Hematopoietic multipotent progenitor cell treated with erythropoietin and hydrocortisone succinate and interleukin-3 and kit ligand, for 6 days (in vitro differentiated cells): ENCODE measurements at places on chromosomes 7 and 10.

- DNase-seq: no peak
Observed at GRCh38 chr7:3710122-3710521, 409.1 kb downstream of the SDK1 start.

DNA sequence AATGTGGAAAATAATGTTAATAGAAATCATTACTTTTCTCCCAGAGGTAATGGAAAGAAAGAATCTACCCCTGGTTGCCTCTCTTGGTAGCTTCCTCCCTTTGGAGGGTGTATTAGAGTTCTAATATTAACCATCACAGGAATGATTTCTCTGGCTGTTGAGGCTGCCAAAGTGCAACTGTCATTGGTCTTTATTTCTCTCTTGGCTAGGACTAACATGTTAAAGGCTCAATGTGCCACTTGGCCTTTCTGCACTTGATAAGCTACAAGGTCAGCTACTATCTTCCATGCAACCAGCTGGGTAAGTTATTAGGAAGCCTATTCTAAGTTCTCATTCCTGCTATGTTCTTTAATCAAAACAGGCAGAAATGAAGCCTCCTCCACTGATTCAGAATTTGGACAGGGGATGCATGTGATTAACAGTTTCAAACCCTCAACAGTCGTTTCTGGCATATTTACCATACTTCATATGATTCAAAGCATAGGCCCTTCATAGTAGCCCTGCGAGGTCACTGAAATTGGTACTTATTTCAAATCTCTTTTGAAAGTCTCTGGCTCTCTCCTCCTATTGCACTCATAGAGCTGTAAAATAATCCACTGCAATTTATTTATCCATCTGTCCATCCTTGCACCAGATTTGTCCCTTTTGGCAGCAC lies 645.0 kb downstream of the SORCS1 start:
- no peak for DNase-seq

DNA sequence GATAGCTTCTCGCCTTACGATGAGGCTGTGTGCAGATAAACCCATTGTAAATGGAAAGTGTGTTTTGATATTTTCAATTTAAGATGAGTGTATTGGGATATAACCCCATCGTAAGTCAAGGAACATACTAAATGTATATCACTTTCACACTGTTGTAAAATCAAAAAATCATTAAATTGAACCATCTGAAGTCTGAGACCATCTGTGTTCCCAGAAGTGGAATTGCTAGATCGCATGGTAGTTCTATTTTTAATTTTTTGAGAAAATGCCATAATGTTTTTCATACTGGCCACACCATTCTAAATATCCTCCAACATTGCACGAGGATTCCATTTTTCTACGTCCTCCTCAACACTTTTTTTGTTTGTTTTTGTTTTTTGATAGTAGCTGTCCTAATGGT lies 209.1 kb upstream of the MTPN start:
- no peak for DNase-seq

GRCh38 chr7:108328174-108328651 lies 128.0 kb downstream of the NRCAM start:
- no peak for DNase-seq

GRCh38 chr10:132817701-132818211 lies 31.8 kb upstream of the NKX6-2 start:
- DNase-seq: no peak

DNA sequence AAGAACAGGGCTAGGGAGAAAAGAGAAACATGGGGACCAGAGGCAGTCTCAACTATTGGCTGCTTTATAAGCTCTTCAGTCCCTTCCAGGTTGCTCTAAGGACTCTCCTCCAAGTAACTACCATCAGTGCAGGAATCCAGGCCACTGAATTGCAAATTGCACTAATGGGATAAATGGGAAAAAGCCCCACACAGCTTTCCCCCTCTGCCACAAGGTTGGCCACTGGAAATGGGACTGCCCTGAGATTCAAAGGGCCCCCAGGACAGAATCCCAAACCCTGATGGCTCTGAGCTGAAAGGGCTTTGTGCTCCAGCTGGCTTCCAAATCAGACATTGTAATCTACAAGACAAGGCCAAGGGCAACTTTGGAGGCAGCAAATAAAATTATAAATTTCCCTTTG lies 633.2 kb downstream of the ACTR3B start:
- no peak for DNase-seq

GRCh38 chr10:19904202-19904661 lies 88.0 kb downstream of the PLXDC2 start:
- DNase-seq: peak; percentile 7

DNA sequence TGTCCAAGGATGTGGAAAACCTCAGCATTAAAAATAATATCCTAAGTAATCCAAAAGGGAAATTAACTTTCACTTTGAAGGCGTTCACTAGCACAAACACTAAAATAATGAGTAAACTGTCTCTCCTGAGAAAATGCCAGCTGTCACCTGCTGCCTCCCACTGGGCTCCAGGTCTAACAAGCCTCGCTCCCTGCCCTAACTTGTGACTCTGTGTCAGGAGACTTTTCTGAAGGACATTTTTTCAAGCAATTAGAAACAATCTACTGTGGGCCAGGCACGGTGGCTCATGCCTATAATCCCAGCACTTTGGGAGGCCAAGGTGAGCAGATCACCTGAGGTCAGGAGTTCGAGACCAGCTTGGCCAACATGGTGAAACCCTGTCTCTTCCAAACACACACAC lies 72.8 kb upstream of the GLCCI1 start:
- no peak for DNase-seq

- DNase-seq: peak; percentile 3
Observed at GRCh38 chr10:50063100-50063499, 4.7 kb upstream of the WASHC2A start.

DNA sequence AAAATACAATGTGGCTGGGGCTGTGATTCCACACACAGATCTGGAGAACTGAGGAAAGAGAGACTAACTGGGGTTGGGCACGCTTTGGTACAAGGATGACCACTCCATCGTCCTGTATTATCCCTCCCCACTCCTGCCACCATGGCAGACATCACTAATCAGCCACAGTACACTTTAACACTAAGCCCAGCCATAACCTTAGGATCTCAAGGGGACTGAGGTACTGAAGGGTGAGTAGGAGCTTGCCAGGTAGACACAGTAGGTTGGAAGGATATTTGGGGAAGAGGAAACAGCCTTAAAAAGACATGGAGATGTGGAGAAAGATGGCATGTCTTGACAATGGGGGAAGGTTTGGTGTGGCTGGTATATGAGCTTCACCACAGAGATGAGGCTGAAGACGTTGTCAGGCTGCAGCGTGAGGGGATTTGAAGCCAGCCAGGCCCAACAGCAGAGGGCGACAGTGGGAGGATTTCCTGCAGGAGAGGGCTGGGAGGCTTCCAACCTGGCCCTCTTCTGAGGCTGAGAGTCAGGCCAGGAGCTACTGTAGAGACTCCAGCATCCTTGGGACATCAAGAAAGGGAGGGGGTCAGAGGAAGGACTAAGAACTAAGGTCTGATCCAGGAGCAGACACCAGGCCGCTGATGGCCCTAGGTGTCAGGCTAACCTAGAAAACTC lies 58.6 kb upstream of the COL13A1 start:
- DNase-seq: peak; percentile 44

DNA sequence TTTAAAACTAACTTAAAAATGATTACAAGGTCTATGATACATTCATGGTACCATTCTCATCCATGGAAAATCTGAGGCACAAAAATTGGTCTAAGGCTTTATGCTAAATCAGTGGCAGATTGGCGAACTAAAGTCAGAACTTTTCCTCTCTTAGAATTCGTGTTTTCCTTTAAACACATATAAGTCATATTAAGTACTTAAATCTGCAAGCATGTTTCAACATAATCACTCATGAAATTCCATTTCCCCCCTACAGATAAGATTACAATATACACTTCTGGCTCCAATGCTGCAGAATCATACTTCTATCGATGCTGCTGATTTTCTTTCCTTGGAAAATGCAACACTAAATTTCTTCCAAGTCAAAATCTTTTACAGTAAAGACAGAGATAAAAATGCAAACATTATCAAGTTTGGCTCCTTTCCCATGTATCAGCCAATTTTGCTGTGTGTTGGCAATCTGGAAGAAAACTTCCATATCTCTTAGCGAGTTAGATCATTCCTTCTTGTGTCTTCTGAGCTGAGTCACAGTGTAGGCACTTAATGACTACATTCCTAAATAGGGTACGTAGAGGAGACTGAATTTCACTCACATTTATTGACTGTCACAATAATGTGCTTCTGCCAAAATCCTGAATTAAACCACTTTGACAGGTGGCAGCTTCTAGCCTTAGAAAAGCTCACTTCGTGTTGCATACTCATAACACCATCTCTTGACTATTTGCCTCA lies 76.4 kb upstream of the LRRC17 start:
- no peak for DNase-seq

- DNase-seq: no peak
Observed at GRCh38 chr10:73863039-73863817, 11.1 kb downstream of the CAMK2G start.

- DNase-seq: no peak
Observed at GRCh38 chr10:132048294-132048667, 17.5 kb upstream of the JAKMIP3 start.

- no peak for DNase-seq
Observed at GRCh38 chr7:945147-945555, 9.3 kb downstream of the ADAP1 start.

GRCh38 chr10:26355241-26355640 lies 82.9 kb upstream of the APBB1IP start:
- DNase-seq: no peak

DNA sequence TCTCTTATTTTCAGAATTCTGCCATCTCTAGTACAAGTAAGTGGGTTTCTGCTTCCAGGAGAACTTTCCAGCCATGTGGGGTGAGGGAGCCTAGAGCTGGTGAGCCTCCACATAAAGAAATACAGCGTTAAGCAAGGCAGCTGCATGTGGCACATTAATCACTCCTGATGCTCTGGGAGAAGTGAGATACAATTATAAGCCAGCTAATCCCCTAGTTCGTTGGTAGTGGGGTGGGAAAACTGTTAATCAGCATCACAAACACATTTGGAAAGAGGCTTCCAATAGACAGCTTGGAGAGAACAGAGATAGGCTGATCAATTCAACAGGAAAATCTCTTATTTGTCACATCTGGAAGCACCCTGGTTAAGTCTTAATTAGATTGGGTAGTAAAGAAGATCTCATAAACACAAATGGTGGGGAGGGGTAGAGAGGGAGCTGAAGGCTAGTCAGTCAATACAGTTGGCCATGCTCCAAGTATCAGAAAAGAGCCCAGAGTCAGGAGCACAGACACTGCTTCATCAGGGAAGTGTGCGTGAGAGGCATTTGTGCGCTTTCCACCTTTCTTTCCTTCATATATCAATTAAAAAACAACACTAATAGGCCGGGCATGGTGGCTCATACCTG lies 130.6 kb downstream of the SORCS1 start:
- DNase-seq: no peak

DNA sequence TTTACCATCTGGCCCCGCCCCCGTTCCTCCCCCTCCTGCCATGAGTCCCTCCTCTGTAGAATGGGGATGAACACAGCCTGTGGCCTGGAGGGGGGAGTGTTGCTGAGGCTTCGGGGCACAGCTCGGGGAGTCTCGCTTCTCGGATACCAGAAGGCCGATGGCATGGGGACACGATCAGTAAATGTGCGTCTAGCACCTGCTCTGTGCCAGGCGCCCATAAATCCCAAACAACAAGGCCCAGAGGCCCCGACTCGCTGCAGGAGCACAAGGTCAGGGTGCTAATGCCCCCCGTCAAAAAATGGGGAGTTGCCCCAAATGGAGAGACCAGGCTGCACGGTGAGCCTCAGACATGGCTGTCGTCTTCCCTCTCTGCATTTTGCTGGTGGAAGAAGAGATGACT lies 40.7 kb downstream of the JAKMIP3 start:
- DNase-seq: no peak

DNA sequence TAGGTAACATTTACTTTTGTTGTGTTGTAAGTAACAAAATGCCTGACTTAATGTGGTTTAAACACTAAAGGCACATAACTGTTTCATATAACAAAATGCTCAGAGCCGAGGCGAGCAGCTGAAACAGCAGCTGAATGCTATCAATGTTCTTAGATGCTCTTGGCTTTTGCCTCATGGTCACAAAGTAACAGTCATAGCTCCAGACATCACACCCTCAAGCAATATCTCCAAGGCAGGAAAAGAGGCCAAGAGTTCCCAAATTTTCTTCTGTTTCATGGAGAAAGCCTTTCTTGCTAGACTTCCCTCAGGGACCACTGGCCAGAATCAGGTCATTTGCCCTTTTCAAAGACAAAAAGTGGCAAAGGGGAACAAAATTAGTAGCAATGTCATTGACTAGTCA lies 43.5 kb upstream of the PFKP start:
- DNase-seq: no peak

GRCh38 chr7:49424109-49424508 lies 349.3 kb upstream of the VWC2 start:
- no peak for DNase-seq

- no peak for DNase-seq
Observed at GRCh38 chr7:107768263-107768662, 24.3 kb downstream of the CBLL1 start.

DNA sequence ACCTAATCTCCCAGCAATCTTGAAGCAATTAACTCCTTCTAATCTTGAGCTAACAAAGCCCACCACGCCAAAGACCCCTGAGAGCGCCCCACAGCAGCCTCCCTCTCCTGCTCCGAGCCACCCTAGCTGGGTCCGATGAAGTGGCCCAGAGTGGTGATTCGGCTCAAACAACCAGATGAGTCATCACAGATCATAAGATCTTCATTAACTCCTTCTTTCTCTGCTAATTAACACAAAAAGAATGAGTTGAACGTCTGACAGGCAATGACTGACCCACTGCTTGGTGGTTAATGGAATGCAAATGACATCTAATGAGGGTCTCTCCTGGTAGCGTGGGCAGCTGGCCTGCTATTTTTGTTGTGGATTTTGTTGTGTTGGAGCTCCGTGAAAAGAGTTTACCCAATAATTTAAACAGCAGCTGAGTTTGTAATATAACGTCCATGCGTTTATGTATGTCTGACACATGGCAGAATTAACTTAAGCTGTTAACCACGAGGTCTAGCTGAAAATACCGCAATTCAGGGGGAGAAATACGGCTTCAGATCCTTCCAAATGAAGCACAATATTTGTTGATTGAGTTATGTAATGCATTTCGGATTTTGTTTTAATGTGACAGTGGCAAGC lies 161.4 kb downstream of the RAB11FIP2 start:
- no peak for DNase-seq

DNA sequence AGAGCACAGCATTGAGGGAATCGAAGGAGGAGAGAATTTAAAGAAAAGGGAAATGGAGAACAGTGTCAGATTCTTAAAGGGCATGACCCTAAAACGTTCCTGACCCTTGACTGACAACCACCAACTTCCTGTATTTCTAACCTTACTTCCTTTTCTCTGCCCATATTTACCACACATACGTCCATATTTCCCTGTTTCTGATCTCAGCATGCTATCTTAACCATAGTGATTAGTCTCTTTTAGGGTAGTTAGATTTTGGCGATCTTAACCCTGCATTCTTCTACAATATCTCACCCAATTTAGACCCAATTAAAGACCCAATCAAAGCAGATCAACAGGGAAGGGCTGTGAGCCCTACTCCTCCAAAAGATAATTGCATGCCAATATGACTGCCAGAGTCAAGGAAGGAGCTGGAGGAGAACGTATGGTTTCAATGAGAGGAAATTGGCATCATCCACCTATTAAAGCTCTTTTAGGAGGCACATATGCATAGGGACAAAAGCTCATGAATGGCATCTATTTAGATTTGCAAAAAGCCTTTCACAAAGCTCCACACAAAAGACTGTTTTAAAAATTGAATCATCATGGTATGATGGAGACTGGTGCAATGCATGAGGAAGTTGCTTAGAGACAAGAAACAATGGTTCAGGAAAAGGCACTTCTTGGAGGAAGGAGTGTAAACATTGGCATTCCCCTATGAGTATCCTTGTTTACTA lies 49.0 kb upstream of the ARHGAP12 start:
- DNase-seq: peak; percentile 62
